ENCODE measurements at places on chromosomes 5 and 9.

- peak; percentile 39 for DNase-seq
Measured at GRCh38 chr9:132214027-132214622, 52.3 kb downstream of the NTNG2 start.

DNA sequence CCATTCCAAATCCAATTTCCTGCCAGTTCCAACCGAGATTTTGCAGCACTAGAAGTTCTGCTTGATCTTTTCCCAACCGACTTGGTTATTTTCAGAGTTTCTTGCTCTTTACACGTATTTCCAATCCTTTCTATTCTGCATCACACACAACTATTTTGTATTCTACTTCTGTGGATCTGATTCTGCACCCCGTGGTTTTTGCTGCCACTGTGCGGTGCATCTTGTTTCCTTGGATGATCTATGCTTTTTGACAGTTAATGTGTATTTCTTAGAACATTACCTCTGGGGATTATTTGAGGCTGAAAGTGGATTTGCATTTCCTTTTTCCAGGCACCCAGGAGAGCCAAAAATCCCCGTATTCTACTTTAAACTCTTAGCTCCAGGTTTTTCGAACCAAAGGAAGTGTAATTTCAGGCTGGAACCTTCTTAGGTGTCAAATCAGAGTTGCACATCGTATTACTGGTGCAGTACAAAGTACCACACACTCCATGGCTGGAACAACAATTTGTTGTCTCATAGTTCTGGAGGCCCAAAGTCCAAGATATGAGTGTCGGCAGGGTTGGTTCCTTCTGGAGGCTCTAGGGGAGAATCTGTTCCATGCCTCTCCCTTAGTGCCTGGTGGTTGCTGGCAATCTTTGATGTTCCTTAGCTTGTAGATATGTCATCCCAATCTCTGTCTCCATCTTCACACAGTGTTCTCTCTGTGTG is 14.7 kb upstream of the SARDH start:
- DNase-seq, result no peak

- no peak for DNase-seq
Measured at GRCh38 chr5:53239301-53239990, 129.9 kb upstream of the MOCS2 start.

DNA sequence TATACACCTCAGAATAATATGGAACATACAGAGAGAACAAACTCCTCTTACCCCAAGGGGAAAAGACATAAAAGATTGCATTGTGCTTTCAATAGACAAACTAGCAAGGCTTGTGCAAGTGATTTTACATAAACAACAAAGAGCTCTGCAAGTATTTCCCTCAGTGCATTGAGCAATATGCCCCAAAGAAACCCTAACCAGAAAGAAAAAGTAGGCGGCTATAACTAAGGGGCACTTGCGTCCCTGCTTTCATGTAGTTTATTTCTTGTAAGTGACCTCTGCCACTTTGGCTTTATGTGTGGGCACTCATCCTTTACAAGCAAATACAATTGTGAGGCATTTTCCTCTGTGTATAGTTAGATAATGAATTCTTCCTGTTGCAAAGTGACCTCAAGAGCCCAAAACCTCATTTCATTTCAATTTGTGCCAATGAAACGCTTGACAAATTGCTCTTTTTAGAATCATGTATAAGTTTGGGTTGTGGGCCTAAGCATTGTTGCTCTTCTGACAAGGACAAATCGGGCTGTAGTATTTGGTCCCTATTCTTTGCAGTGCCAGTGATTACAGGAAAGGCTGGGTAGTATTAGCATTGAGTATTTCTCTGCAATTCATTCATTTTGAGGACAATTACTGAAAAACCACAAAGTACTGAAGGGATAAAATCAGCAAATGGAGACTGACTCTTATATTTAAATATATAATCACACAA is 282.2 kb downstream of the DTWD2 start:
- DNase-seq, result no peak

- DNase-seq, result no peak
Measured at GRCh38 chr9:35730486-35730854, 1.5 kb downstream of the TLN1 start.
